T-cell (primary cell): ENCODE measurements at places on chromosomes 7 and 10. TPM values are rescaled to one million over a fixed set of nuclear protein-coding genes. Genes with fewer than 3 reads are reported as not detected.

The OPALIN gene
- total RNA-seq, result not detected

DNA sequence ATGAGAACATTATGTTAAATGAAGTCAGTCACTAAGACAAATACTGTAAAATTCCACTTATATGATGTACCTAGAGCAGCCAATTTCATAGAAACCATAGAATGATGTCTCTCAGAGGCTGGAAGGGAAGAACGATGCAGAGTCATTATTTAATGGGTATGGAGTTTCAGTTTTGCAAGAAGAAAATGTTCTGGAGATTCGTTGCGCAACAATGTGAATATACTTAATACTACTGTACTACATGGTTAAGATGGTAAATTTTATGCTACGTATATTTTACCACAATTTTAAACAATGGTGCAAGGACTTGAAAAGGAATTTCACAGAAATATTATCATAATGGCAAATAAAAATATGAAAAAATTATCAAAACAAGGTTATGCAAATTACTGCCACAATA is 972.6 kb downstream of the KCNMA1 start:
- no peak for DNase-seq

The MICALL2 gene
- total RNA-seq, result 3.7 TPM

GRCh38 chr7:108016841-108017775 is 14.1 kb upstream of the LAMB1 start:
- DNase-seq, result no peak

The WEE2 gene
- not detected for total RNA-seq

The ATOH7 gene
- total RNA-seq, result not detected

The CUZD1 gene
- total RNA-seq, result 1.6 TPM

The GRID2IP gene
- 0.66 TPM for total RNA-seq

The CYP3A7 gene
- total RNA-seq, result not detected

GRCh38 chr10:93947524-93947923 is 46.2 kb upstream of the PLCE1 start:
- DNase-seq, result no peak

DNA sequence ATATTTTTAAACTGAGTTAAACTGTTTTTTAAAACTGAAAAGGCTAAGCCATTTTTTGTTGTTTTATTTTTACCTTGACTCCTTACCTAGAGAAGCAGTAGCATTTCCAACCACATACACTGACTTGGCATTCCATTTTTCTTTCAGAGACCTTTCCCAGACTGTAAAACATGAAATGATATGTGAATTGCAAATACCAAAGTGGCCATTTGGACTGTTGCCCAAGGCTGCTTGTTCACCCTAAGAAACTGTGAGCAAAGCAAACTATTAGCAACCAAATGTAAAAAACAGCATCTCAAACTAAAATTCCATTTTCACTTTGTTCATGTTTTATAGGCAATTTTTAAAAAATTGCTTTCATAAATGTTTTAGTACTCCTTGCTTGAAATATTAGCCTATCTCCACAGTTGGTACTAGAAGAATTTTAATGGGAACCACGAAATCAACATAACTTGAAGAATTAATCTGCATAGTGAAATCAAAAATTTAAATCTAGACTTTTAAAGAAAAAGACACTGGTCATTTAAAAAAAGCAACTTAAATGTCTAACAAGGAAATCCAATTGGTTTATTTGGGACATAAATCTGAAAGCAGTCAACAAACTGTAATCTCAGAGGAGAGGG is 10.8 kb downstream of the UROS start:
- no peak for DNase-seq

GRCh38 chr7:917255-918117 is 37.0 kb downstream of the ADAP1 start:
- no peak for DNase-seq

GRCh38 chr7:85261336-85261735 is 74.5 kb upstream of the SEMA3D start:
- no peak for DNase-seq

- no peak for DNase-seq
These were observed 109.1 kb downstream of the LSM5 start for GRCh38 chr7:32381024-32381601.

The UTF1 gene
- 0.23 TPM for total RNA-seq

- DNase-seq, result no peak
These were observed 64.4 kb upstream of the SFMBT2 start for GRCh38 chr10:7475046-7475911.

The GRID1 gene
- total RNA-seq, result not detected

- no peak for DNase-seq
These were observed 1.1 kb downstream of the REEP3 start for GRCh38 chr10:63522277-63522687.

GRCh38 chr7:155724327-155725005 is 80.0 kb downstream of the RBM33 start:
- DNase-seq, result no peak

GRCh38 chr7:137789215-137789882 is 57.4 kb downstream of the DGKI start:
- DNase-seq, result no peak

- no peak for DNase-seq
These were observed 965 bp upstream of the AGAP3 start for GRCh38 chr7:151085329-151085690.

GRCh38 chr10:42367532-42368230 is 270.7 kb downstream of the ZNF33B start:
- DNase-seq, result no peak

GRCh38 chr7:125316466-125316865 is 386.8 kb upstream of the POT1 start:
- no peak for DNase-seq

GRCh38 chr10:62661143-62661542 is 143.4 kb upstream of the ADO start:
- DNase-seq, result no peak

GRCh38 chr10:85666102-85666501 is 700.5 kb downstream of the GRID1 start:
- DNase-seq, result no peak

The PNLIPRP1 gene
- total RNA-seq, result not detected

The EGR2 gene
- total RNA-seq, result 2.7 TPM

GRCh38 chr7:46192271-46192670 is 271.2 kb upstream of the IGFBP3 start:
- no peak for DNase-seq

The GIMAP5 gene
- total RNA-seq, result 83.3 TPM

DNA sequence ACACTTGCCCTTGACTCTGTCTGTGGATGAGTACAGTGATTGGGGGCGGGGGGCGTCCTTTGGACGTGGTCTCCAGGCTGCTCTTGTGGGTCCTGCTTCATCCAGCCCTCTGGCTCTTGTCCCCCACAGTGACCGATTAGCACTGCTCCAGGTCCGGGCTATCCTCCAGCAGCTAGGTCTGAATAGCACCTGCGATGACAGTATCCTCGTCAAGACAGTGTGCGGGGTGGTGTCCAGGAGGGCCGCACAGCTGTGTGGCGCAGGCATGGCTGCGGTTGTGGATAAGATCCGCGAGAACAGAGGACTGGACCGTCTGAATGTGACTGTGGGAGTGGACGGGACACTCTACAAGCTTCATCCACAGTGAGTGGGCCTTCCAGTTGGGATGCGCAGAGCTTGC is 18.3 kb downstream of the TACR2 start:
- no peak for DNase-seq

DNA sequence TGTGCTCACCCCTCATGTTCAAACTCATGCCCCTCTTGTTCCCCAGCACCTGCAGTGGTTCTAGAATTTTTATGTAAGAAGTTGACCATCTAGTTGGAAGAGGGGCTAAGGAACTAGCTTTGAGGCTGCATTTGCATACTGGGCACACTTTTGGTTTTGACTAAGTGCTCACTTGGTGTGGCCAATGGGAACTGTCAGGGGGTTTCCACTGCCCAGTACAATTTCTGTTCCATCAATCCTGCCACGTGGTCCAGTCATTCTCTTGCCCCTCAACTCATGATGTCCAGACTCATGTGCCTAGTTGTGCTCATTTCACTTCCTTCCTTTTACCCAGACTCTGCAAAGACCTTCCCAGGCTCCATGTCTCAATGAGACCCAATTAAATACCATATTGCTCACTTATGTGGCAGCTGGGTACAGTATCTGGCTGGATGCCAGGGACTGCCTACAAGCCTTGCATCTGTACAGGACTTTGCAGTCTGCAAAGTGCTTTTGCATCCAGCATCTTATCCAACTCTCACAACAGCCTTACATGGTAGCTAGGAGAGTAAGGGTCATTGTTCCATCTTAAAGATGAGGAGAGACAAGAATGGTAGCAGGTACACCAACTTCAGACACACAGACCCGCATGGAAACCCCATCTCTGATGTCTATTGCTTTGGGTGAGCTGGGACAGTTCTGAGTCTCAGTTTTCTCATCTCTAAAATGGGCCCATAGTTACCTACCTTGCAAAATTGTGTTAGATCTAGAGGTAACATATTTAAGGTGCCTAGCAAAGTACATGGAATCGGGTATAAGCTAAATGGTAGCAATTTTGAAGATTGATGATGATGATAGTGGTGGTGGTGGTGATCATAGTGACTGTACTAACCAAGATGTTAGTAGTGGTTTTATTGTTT is 30.1 kb upstream of the KCNMA1 start:
- no peak for DNase-seq

The RHOBTB1 gene
- total RNA-seq, result 0.09 TPM

DNA sequence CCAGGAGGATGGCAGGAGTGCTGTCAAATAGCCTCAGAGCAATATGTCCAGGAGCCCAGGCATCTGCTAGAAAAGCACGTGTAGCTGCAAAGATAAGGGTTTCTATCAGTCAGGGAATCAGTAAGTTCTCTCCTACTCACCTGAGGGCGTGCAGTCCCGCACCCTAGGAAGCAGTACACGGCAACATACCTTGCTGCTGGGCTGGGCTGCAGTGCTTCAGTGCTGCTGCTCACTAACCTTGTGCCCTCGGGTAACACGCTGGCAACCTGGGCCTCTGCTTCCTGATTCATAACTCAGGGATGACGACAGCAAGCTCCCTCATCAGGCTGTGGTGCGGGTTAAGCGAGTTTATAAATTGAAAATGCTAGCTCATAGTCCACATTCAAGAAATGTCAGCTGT is 29.5 kb upstream of the CCNY start:
- DNase-seq, result no peak
